ENCODE measurements at places on chromosomes 2 and 18. TPM values are rescaled to one million over a fixed set of nuclear protein-coding genes. Genes with fewer than 3 reads are reported as not detected.

- no peak for DNase-seq
These were observed 46.3 kb downstream of the STK39 start for GRCh38 chr2:168200930-168201583.

DNA sequence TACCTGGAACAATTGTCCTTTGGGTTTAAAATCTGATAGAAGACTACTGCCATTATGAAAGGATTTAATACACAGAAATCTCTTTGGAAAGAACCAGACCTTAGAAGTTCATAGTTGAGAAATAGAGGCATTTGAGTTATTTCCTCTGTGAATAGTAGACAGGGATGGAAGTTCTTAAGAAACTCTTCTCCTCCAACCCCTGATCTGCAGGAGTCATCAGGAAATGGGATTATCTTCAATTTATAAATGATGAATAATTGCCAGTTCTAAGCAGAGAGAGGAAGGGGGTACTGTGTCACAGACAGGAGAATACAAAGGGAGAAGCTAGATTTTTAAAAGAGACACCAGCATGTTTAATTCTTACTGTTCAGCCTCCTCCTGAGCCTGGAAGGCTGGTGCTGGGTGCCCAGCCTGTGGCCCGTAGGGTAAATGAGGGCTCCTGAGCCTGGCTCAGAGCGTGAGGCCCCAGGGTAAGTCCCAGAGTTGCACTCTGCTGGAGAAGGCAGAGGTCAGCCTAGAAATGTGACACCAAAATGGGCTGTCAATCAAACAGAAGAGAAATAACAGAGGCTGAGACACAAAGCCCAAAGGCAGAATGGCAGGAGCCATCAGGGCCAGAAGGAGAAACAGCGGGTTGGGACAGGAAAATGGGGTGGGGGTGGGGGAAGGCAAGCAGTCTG, 58.2 kb upstream of the PKDCC start:
- no peak for DNase-seq

DNA sequence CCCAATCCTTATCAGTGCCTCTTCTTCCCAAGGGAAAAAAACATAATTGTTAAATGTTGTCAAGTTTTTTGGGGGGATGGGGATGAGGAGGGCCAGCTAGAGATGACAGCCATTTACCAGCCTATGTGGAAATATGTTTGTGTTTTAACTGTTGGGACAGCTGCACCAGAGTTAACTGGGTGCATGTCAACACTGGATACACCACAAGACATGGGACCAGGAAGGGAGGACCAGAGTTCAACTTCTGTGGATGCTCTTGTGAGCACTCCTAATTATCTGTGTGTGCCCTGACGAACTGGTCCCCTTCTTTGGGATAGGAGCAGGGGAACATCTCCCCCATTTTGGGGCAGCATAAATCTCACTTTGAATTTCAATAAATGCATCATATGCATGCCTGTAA, 66.1 kb upstream of the FZD5 start:
- no peak for DNase-seq

GRCh38 chr2:26581991-26582842, 58.9 kb downstream of the CIB4 start:
- DNase-seq: no peak

Gene LBX2
- total RNA-seq: not detected

Gene ANTXR1
- not detected for total RNA-seq

Gene MAB21L4
- not detected for total RNA-seq

Gene GNAL
- total RNA-seq: 0.62 TPM

DNA sequence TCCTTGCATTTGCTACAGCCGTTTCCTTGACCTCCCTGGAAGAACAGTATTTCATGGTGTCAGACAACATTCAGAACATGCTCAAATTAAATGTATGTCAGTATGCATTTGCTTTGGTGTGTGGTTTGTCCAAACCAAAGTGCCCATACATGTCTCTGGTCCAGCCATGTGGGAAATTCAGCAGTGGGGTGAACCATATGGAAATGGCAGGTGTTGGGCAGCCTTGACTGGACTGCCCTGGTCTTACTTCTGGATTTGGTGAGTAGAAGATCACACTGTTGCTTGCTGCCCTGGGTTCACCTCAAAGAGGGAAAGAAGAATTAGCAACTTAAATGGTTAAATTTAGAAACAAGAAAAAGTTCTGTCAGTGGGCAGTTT, 84.5 kb downstream of the MSH2 start:
- DNase-seq: no peak

GRCh38 chr18:45208164-45208563, 407.1 kb upstream of the SLC14A2 start:
- DNase-seq: no peak

- peak; percentile 91 for DNase-seq
These were observed 1.1 kb upstream of the DUSP2 start for GRCh38 chr2:96146153-96146880.

GRCh38 chr2:174544802-174545201, 52.8 kb downstream of the WIPF1 start:
- DNase-seq: no peak

DNA sequence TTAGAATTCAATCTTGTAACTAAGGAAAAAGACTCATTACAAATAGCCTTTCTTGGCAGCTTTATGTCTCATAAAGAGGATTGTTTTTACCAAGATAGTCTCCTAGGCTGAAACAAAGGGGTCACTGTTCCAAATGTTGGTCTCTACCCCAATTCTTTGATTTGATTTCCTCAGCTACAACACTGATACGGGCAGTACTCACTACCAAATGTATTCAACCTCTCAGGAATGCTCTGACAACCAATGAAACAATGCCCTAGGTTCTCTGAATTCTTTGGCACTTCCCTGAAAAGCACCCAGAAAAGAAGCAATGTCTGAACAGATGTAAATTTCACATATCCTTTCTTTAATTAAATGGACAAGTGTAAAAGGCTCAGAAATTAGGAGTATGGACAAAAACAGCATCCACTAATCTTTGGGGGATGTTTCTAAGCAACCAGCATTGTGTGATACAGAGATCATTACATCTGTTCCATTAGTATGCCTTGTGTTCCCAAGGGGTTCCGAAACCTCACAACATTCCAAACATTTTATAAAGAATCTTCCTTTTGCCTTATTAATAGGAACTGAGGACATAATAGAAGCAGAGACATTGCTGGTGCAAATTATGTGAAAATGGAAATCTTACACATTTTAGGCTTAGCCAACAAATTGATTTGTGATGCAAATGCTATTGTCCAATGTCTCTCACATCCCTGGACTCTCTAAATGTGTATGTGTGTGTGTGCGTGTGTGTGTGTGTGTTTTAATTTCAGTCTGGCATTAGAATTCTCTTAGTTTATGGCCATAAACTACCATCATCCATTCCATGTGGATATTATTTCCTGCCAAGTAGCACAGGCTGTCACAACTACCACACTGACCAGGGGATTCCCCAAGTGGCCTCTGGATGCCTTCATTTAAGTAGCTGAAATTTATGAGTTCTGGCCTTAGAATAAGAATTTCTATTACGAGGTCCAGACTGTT, 276.0 kb downstream of the MTX2 start:
- no peak for DNase-seq

DNA sequence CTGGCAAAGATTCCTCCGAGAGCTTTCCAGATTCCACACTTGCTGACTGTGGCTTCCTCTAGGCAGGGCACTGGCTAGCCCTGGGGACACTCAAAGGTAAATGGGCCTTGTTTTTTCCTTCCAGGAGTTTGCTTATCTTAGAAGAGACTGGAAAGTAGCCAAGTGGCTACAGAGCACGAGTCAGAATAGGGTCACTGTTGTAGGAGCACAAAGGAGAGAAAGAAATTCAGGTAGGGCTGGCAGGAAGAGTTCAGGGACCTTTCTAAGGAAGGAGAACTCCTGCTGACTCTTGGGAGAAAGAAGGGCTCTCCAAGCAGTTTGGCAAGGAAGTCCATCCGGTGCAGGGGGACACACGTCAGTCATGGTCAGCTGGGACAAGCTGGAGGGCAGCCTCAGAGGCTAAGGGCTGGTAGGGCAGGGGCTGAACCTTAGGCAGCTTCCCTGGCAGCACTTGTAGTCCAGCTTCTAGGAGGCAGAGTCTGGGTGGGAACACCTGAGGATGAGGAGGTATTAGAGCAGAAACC, 39.5 kb downstream of the NIFK start:
- no peak for DNase-seq

DNA sequence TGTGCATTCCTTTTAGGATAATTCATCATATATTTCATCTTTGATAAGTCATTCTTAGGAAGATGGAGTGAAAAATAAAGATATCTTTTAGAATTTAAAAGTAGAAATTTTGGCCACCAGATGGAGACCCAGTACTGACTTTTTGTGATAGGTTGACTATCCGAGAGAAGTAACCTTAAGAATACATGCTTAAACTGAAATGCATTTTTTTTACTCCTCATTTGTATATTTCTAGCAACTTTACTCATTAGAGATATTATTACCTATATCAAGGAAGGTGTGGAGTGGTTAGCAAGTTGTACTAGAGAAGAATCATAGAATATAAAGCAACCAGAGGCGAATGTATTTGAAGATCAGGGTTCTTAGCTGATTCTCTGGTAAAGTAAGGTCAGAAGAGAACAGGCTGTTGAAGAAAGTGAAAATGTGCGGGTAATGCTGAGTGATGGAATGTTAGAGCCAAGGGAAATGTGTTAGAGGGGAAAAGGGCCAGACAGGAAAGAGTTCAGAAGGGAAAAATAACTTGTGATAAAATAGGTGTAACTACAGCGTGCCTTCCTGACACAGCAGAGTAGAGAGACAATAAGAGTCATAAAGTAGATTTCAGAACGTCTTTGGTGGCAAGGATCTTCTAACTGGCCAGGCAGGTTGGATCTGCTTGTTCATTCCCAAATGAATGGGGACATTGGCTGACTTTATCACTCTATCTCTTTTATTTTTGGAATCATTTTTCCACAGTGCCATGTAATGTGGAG, 52.3 kb downstream of the TDRD15 start:
- DNase-seq: no peak

Gene YPEL5
- total RNA-seq: 1,051 TPM

- DNase-seq: no peak
These were observed 469.3 kb upstream of the RAB12 start for GRCh38 chr18:8139891-8140406.

Gene TMEM200C
- not detected for total RNA-seq

DNA sequence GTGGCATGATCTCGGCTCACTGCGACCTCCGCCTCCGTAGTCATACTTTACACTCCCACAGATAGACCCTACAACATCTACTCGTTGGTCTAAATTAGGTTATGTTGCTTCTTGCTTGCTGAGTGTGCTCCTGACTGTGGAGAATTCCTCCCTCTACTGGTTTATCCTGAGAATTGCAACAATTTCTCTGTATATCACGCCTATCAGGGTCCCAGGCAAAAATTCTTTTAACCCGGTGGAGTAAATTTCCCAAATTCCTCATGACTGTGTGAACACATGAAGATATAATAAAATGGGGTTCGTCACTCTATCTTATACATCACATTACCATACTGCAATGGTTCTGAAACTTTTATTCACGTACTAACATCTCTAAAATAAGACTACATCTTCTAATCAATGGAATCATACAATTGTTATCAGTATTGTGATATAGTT, 156.7 kb downstream of the EVA1A start:
- peak; percentile 59 for DNase-seq

- DNase-seq: no peak
These were observed 134.7 kb upstream of the MGAT5 start for GRCh38 chr2:134119117-134119712.

Gene STK36
- 7.5 TPM for total RNA-seq

GRCh38 chr2:28505361-28505760, 9.5 kb downstream of the PLB1 start:
- DNase-seq: no peak

- no peak for DNase-seq
These were observed 955.4 kb upstream of the FANCL start for GRCh38 chr2:59196491-59196890.

DNA sequence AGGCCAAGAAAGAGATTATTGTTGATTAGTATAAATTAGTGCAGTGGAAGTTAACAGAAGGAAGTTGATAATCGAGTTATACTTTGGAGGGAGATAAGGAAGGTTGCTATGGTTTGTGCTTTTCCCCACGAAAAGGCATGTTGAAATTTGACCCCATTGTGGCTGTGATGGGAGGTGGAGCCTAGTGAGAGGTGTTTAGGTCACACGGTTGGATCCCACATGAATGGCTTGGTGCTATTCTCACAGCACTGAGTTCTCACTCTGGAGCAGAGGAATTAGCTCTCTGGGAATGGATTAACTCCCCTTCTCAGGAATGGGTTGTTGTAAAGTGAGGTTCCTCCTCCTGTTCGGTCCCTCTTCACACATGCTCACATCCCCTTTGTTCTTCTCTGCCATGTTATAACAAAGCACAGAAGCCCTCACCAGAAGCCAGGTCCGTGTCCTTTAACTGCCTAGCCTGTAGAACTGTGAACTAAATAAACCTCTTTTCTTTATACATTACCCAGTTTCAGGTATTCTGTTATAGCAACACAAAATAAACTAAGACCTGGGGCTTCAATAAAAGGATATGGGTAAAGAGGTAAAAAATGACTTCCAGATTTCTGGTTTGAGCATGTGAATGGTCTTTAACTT, 21.9 kb downstream of the PIGN start:
- no peak for DNase-seq

Gene SKA1
- total RNA-seq: 0.27 TPM

Gene ADD2
- total RNA-seq: 2.5 TPM

Gene MAPRE2
- total RNA-seq: 137 TPM

Gene DSG3
- total RNA-seq: not detected

GRCh38 chr2:196268025-196268424, 96.6 kb upstream of the STK17B start:
- peak; percentile 42 for DNase-seq

DNA sequence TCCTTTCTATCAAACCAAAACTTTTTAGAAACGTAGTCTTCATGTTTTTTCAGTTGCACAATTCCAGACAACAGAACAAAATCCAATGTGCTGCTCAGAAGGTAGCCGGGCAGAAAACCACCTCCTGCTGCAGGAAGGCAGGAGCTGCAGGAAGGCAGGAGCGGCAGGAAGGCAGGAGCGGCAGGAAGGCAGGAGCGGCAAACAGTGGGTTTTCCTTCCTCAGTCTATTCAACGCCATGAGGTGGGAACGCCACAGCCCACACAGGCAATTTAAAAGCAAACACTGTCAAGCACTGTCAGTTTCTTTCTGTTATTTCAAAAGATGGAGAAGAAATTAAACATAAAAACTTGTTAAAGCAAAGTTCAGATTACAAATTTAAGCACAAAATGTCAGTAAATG, 601.2 kb upstream of the SALL3 start:
- DNase-seq: no peak

- DNase-seq: no peak
These were observed 2.7 kb downstream of the GEN1 start for GRCh38 chr2:17756668-17757067.

DNA sequence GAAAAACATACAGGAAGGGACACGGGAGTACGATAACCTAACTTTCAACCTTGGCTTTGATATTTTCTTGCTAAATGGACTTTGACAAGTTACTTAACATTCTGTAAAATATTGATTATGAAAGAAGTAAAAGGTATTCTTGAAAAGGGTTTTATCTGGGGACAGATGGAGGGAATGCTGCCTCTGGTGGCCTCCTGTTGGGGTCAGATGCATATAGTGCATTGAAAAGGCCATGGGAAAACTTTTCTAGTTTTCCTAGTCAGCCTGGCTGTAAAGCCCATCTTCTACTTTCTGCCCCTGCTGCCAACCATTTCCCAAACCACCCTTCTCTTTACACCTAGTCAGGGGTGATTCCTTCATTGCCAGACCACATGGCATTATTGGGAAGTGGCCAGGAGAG, 22.2 kb upstream of the MSTN start:
- no peak for DNase-seq

Measured in CD8-positive, alpha-beta T cell (primary cell).